ENCODE measurements at places on chromosomes 6 and 20.

DNA sequence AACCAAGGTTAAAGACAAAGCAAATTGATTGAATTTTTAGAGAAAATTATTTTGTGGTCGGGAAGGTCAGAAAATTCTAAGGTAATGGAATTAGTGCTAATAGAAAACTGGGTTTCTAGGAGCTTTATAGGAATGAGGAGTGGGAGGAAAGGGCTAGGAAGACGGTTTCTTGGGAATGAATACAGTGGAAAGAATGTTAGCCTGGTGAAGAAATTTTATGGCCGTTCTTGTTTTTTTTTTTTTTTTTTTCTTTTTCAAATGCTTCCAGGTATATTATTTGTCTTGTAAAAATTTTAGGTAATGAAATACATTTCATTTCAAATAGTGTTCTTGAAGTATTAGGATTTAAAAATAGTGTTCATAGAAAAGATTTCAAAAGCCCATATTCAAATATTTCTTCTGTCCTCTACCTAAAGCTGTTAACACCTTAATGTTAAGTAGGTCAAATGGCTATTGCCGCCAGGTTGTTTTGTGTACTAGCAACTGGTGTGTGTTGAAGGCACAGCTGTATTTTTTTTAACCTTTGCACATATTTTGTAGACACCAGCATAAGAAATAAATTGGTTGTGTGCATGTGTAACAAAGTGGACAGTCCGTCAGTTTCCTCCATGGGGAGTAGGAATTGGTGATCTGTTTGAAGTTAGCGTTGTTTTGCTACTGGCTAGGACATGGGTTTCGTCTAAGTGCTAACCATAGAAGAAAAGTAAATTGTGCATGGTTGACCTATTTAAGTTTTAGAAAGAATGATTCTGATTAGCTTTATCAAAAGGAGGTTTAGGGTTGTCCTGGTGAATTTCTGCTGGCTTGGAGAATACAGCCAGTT is 32.3 kb downstream of the AFDN start:
- peaks cover 7% of the 10 kb centered on the region for H3K4me1 ChIP-seq
- H3K4me3 ChIP-seq: no peak overlapping the region
- H3K27me3 ChIP-seq: peaks cover 37% of the 10 kb centered on the region

DNA sequence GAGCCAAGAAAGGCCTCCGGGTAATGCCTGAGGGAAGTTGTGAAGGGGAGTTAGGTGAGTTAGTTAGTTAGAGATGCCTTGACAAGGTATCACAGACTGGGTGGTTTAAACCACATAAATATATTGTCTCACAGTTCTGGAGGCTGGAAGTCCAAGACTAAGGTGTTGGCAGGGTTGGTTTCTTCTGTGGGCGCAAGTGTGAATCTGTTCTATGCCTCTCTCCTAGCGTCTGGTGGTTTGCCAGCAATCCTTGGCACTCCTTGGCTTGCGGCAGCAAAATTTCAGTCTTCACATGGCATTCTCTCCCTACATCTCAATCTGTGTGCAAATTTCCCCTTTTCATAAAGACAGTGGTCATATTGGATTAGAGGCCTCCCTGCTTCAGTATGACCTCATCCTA is 29.7 kb upstream of the RANBP9 start:
- no peak for DNase-seq
- peaks cover 2% of the 10 kb centered on the region for H3K27me3 ChIP-seq
- no peak overlapping the region for H3K27ac ChIP-seq
- H3K4me3 ChIP-seq: no peak overlapping the region
- H3K36me3 ChIP-seq: peaks cover 3% of the 10 kb centered on the region
- H3K4me1 ChIP-seq: no peaks in the 10 kb centered on the region

DNA sequence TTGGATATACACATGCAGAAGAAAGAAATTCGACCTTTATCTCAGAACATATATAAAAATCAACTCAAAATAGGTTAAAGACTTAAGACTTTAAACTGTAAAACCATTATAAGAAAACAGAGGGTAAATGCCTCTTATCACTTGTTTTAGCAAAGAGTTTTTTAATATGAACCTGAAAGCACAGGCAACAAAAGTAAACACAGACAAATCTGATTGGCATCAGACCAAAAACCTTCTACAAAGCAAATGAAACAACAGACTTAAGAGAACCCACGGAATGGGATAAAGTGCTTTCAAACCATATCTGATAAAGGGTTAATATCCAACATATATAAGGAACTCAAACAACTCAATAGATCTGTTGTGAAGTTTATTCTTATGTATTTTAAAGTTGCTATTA is 309.9 kb upstream of the OPRM1 start:
- H3K27me3 ChIP-seq: no peaks in the 10 kb centered on the region
- no peak for DNase-seq
- H3K4me3 ChIP-seq: no peak overlapping the region
- no peak overlapping the region for H3K27ac ChIP-seq

GRCh38 chr6:81722506-81723223 is 29.8 kb downstream of the TENT5A start:
- peaks cover 3% of the 10 kb centered on the region for H3K4me1 ChIP-seq
- no peak for DNase-seq
- H3K27me3 ChIP-seq: no peaks in the 10 kb centered on the region
- no peaks in the 10 kb centered on the region for H3K36me3 ChIP-seq
- H3K27ac ChIP-seq: no peak overlapping the region
- H3K4me3 ChIP-seq: no peak overlapping the region

GRCh38 chr20:21356386-21356785 is 40.9 kb downstream of the NKX2-4 start:
- peaks cover 18% of the 10 kb centered on the region for H3K4me1 ChIP-seq
- peaks cover 45% of the 10 kb centered on the region for H3K36me3 ChIP-seq
- H3K27ac ChIP-seq: no peak overlapping the region
- no peak for DNase-seq

Measured in activated naive CD8-positive, alpha-beta T cell treated with anti-CD3 and anti-CD28 coated beads, Interleukin-2, amount 50 U/mL, for 24 hours (primary cell).